ENCODE measurements at places on chromosomes 11 and 22. TPM values are rescaled to one million over a fixed set of nuclear protein-coding genes. Genes with fewer than 3 reads are reported as not detected.

TLCD5 gene
- 0.32 TPM for total RNA-seq

C1QTNF6 gene
- 11.2 TPM for total RNA-seq

CRYAB gene
- not detected for total RNA-seq

HTR3A gene
- not detected for total RNA-seq

GGTLC2 gene
- not detected for total RNA-seq

OR5AR1 gene
- total RNA-seq = not detected

GLYATL1B gene
- total RNA-seq = not detected

- H3K4me1 ChIP-seq = peaks cover 21% of the 10 kb centered on the region
- no peak for DNase-seq
- no peaks in the 10 kb centered on the region for H3K27me3 ChIP-seq
- peak overlapping the region; percentile 61 for H3K27ac ChIP-seq
- no peaks in the 10 kb centered on the region for H3K36me3 ChIP-seq
Measured at GRCh38 chr22:26436903-26437515, 7.9 kb downstream of the ASPHD2 start.

DNA sequence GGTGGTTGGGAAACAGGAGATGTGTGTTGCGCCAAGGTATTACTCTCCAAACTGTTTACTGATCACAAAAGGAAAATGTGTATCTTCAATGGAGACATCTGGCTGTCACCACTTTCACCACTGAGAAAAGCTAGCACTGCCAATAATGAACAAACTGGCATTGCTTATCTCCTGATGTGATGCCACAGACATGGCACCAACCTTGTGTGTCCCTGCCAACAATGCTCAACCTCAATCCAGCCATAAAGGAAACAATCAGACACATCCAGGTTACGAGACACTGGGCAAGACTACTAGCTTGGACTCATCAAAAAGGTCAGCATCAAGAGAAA is 28.1 kb downstream of the GNB1L start:
- DNase-seq = no peak
- peaks cover 6% of the 10 kb centered on the region for H3K4me1 ChIP-seq
- no peaks in the 10 kb centered on the region for H3K27me3 ChIP-seq
- H3K27ac ChIP-seq = no peak overlapping the region

DNA sequence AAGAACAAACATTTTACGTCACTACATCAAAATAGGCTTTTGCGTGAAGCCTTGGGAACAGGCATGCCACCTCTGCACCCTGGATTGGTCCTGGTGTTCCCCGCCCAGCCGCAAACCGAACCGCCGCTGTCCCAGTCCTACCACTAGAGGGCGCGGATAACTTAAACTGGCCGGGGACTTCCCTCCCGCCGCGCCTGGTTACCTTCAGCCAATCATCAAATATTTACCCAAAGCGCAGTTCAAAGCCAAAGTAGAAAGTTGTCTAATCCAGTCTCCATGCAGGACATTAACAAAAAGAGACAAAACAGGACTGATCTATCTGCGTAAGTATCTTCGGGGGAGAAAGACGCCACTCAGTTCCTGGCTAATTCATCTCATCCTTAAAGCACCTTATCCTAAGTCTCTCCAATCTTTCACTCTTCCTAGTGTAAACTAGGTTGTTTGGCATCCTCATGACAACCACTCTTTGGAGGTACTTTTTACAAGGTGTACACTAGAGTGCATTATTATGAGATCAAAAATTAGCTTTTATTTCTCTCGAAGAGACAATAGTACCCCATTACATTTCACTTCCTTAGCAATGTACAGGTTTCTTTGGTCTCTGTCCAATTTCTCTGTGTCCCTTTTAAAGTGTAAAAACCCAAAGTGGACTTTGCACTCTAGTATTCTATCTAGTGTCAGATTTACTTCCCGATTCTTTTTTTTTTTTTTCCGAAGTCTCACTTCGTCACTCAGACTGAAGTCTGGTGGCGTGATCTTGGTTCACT is 3.9 kb upstream of the CRY2 start:
- peaks cover 16% of the 10 kb centered on the region for H3K4me1 ChIP-seq
- H3K27ac ChIP-seq = peak overlapping the region; percentile 94
- H3K36me3 ChIP-seq = no peaks in the 10 kb centered on the region
- H3K4me3 ChIP-seq = peak overlapping the region; percentile 62

- H3K27ac ChIP-seq = no peak overlapping the region
- no peaks in the 10 kb centered on the region for H3K4me1 ChIP-seq
- H3K4me3 ChIP-seq = no peak overlapping the region
- H3K27me3 ChIP-seq = peaks cover 41% of the 10 kb centered on the region
- no peaks in the 10 kb centered on the region for H3K36me3 ChIP-seq
Measured at GRCh38 chr11:101867951-101868350, 46.9 kb upstream of the CEP126 start.

GRCh38 chr11:17634776-17635550 is 84.4 kb upstream of the MYOD1 start:
- no peak overlapping the region for H3K4me3 ChIP-seq
- no peaks in the 10 kb centered on the region for H3K4me1 ChIP-seq
- no peak for DNase-seq
- H3K36me3 ChIP-seq = no peaks in the 10 kb centered on the region
- H3K27ac ChIP-seq = no peak overlapping the region

- H3K27me3 ChIP-seq = no peaks in the 10 kb centered on the region
- H3K36me3 ChIP-seq = no peaks in the 10 kb centered on the region
- H3K4me1 ChIP-seq = peaks cover 54% of the 10 kb centered on the region
- peak overlapping the region; percentile 91 for H3K27ac ChIP-seq
- peak; percentile 56 for DNase-seq
Measured at GRCh38 chr22:17773606-17774205, 563 bp downstream of the BID start.

GRCh38 chr11:110317516-110317932 is 21.1 kb upstream of the RDX start:
- peaks cover 2% of the 10 kb centered on the region for H3K4me1 ChIP-seq
- peaks cover 2% of the 10 kb centered on the region for H3K36me3 ChIP-seq
- no peak overlapping the region for H3K27ac ChIP-seq
- peaks cover 10% of the 10 kb centered on the region for H3K27me3 ChIP-seq
- no peak overlapping the region for H3K4me3 ChIP-seq

GRCh38 chr22:33110562-33111163 is 52.5 kb upstream of the SYN3 start:
- no peaks in the 10 kb centered on the region for H3K36me3 ChIP-seq
- H3K27ac ChIP-seq = no peak overlapping the region
- no peaks in the 10 kb centered on the region for H3K4me1 ChIP-seq
- DNase-seq = no peak

DNA sequence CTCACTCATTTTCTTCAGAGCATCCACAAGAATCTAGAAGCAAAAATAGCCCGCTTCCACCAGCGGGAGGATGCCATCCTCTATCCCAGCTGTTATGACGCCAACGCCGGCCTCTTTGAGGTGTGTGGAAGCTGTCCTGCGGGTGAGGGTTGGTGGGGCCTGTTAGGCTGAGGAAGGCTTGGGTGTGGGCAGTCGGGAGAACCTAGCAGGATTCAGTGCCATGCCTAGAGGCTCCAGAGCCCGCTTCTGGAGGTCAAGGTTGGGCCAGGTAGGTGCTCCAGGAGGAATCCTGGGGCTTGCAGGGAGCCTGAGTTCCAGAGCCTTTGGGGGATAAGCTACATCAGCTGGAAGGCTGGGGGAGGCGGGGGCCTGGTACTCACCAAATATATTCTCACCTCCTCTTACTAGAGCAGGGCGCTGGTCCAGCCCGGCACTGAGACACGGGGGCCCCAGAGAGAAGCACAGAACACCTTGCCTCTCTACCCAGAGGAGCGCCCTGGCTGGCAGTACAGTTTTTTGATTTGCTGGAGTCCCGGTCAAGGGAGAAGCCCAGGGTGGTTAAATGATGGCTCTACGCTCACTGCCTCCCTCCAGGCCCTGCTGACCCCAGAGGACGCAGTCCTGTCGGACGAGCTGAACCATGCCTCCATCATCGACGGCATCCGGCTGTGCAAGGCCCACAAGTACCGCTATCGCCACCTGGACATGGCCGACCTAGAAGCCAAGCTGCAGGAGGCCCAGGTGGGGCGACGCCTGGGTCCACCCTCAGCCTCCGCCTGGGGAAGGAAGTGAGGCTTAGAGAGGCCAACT is 5.3 kb downstream of the GCAT start:
- H3K4me3 ChIP-seq = no peak overlapping the region
- DNase-seq = no peak
- H3K27me3 ChIP-seq = no peaks in the 10 kb centered on the region

DNA sequence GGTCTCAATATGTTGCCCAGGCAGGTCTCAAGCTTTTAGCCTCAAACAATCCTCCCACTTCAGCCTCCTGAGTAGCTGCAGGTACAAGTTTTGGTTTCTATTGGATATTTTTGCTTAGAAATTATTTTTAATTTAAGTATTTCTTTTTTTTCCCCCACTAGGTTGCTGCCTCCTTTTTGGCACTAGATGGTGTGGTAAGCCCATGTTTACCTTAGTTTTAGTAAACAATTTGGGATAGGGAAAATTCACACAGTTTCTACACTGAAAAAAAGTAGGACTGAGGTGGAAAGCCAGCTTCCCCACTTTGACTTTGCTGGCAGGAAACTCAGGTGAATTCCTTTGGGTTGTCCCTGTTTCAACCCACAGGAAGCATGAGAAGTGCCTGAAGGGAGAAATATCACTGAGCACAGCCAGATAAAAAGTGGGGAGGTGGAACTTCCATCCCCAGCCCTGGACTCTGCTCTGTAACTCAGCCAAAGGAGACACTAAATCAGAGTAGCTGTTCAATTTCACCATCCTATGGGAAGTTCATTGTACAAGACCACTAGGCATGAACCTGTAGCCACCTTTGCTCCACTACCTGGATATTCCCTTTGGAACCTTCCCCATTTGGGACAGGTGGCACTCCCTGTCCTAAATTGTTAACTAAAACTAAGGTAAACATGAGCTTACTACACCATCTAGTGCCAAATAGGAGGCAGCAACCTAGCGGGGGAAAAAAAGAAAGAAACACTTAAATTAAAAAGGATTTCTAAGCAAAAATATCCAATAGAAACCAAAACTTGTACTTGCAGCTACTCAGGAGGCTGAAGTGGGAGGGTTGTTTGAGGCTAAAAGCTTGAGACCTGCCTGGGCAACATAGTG is 154.4 kb upstream of the FAT3 start:
- no peak for DNase-seq
- H3K27ac ChIP-seq = no peak overlapping the region
- no peaks in the 10 kb centered on the region for H3K4me1 ChIP-seq

- no peak overlapping the region for H3K27ac ChIP-seq
- no peaks in the 10 kb centered on the region for H3K4me1 ChIP-seq
- H3K27me3 ChIP-seq = no peaks in the 10 kb centered on the region
- DNase-seq = no peak
- no peak overlapping the region for H3K4me3 ChIP-seq
Measured at GRCh38 chr11:26512196-26512595, 59.9 kb downstream of the MUC15 start.

GRCh38 chr11:131645237-131645636 is 274.8 kb downstream of the NTM start:
- no peaks in the 10 kb centered on the region for H3K4me1 ChIP-seq
- peaks cover 5% of the 10 kb centered on the region for H3K27me3 ChIP-seq
- DNase-seq = no peak

- peaks cover 34% of the 10 kb centered on the region for H3K27me3 ChIP-seq
- no peak for DNase-seq
- no peak overlapping the region for H3K27ac ChIP-seq
- no peaks in the 10 kb centered on the region for H3K36me3 ChIP-seq
Measured at GRCh38 chr22:27388090-27388600, 413.4 kb downstream of the MN1 start.

- H3K4me3 ChIP-seq = no peak overlapping the region
- no peak for DNase-seq
- no peak overlapping the region for H3K27ac ChIP-seq
- H3K27me3 ChIP-seq = peaks cover 37% of the 10 kb centered on the region
Measured at GRCh38 chr11:35964841-35965240, 21.0 kb downstream of the LDLRAD3 start.
